ENCODE measurements at places on chromosomes 3 and 15.

DNA sequence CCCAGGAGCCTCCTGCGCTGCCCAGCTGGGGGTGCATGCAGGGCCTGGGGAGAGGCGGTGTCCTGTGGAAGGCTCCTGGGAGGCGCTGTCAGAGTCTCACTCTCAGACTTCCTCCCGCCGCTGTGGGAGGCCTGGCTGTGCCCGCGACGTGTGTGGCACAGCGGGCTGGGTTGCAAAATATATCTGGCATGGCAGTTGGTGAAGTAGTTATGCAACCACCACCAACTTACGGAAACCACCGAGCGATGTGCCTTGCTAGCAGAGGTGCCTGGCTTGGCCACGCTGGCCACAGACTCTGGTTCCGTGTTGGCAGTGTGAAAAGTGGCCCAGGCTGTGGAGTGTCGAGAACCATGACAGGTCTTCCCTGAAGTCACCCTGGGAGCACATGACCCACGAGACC is 30.6 kb upstream of the GATA2 start:
- no peak for DNase-seq

- DNase-seq: no peak
Observed at GRCh38 chr15:60003243-60004008, 685 bp upstream of the FOXB1 start.

- no peak for DNase-seq
Observed at GRCh38 chr3:8629151-8630021, 15.2 kb downstream of the SSUH2 start.

DNA sequence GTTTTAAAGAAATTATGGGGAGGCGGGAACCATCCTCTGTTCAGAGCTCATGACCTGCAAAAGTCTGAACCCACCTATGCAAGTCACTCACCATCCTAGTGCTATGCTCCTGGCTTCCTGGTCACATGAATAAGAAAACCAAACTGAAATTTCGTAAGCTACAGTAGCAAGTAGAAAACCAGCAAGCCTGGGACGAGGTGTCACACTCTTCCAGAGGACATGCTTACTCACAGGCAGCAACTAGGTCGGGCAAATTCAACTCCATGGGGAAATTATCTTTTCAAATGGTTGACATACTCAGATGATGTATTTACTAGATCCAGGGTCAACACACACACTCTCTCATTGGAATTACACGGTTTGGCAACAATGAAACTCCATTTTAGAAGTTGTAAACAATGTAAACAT is 31.3 kb downstream of the LDHAL6B start:
- DNase-seq: no peak

DNA sequence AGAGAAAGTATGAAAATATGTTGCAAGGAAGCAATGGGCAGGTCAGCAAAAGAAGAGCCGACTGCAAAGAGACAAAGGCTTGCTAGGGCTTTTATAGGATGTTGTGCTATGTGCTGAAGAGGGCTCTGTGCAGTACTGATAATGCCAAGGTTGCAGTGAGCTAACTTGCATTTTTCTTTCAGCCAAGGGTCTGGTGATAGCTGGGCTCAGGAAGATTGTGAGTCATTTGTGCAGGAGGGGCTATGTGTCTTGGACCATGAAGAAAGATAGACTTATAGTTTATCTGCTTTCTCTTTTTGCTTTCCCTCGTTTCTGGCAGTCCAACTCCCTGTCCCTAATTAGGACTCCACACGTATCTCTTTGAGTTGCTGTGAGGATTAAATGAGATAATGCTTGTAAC is 64.5 kb upstream of the LRIG1 start:
- DNase-seq: no peak

DNA sequence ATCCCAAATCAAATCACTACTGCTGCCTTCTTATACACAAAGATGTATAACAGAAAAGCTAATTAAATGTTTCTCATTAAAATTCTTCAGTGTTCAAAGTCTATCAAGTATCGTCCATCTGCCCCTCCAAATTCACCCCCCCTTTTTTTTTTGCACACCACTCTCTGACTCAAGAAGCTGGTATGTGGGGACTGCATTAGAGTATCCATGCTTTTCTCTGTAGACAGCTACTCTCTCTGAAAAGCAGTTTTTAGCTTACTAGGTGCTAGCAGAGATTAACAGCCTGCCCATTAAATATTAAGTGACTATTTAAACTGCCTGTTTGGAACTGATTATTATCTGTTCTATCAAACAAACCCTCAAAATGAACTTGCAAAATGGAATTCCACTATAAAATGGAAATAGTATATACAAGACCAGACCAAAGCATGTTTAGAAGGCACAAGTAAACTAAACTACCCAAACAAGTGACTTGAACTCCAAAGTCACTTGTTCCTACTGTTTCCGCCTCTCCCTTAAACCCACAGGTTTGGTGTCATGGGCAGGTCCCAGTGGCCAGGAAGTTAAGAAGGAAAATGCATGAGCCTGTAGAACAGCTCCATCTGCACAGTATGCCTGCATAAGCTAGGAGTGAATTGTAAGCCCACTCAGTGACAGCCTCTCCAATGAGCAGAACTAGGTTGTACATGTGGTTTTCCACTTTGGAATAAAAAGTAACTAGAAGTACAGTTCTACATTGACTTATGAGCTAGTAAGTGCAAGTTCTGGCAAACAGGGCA is 32.5 kb downstream of the GBE1 start:
- no peak for DNase-seq

DNA sequence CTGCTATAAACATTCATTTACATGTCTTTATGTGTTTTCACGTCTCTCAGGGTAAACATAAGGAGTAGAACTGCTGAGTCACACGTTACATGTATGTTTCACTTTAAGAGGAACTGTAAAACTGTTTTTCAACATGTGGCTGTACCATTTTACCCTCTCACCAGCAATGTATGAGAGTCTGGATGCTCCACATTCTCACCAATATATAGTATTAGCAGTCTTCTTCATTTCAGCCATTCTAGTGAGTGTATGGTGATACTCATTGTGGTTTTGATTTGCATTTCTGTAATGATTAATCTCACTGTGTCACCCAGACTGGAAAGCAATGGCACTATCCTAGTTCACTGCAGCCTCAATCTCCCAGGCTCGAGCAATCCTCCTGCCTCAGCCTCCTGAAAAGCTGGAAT is 37.1 kb downstream of the PHC3 start:
- peak; percentile 86 for DNase-seq

DNA sequence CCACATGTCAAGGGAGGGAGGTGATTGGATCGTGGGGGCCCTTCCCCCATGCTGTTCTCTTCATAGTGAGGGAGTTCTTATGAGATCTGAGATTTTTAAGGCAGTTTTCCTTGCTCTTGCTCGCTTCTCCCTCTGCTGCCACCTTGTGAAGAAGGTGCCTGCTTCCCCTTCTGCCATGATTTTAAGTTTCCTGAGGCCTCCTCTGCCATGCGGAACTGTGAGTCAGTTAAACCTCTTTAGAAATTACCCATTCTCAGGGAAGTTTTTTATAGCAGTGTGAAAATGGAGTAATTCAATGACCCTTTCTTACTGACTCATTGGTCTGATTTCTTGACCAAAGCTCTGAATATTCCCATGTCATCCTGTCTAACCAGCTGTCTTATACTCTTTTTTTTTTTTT is 484.4 kb upstream of the TPRG1 start:
- DNase-seq: no peak

GRCh38 chr3:115141033-115141757 is 5.9 kb downstream of the ZBTB20 start:
- no peak for DNase-seq

- DNase-seq: no peak
Observed at GRCh38 chr15:100199711-100200286, 142.0 kb downstream of the ADAMTS17 start.

DNA sequence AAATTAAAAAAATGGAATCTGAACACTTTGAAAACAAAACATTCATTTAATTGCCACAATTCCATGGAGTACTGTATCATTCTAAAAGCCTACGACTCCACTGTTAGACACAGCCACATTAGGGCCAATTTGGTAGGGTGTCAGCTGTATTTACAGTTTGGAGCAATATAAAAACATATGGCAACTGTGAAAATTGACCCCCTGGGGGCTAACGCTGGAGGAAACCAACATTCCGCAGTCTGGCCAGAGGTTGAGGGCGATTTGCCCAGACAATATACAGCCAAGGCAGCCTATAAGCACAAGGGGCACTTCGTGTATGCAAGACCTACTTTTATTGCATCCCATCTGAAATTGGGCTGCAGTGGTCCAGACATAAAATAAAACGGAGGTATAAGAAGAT is 476.5 kb upstream of the WNT5A start:
- no peak for DNase-seq

DNA sequence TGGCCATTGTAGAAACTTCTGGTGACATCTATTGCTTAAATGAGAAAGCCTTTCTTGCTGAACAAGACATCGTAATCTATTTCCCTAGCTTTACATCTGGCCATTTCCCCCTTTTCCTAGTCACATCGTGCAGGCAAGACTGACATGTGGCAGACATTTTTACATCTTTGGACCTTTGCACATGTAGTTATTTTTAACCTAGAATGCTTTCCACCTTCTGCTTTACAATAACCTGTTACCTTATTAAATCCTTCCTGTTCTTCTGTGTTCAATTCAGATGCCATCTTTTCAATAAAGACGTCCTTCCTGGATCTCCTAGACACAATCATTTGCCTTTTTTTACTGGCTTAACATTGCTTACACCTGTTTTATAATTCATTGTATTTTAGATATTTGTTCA is 343.3 kb downstream of the DIPK2A start:
- no peak for DNase-seq

DNA sequence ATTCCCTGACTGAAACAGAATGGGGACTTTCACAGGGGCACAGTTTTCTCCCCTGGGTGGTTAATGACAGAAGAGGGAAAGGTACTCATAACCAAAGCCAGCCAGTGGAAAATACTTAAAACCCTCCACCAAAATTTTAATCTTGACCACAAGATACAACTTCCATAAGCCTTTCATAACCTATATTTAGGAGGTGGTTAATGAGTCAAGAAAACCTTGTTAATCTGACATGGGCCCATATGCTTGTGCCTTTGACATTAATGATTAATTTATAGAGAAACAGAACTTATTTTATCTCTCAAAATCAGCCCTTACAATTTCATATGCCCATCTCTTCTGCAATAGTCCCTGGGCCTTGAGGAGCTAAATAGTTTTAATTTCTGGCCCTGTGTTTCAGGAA is 31.2 kb downstream of the IQCF6 start:
- no peak for DNase-seq

DNA sequence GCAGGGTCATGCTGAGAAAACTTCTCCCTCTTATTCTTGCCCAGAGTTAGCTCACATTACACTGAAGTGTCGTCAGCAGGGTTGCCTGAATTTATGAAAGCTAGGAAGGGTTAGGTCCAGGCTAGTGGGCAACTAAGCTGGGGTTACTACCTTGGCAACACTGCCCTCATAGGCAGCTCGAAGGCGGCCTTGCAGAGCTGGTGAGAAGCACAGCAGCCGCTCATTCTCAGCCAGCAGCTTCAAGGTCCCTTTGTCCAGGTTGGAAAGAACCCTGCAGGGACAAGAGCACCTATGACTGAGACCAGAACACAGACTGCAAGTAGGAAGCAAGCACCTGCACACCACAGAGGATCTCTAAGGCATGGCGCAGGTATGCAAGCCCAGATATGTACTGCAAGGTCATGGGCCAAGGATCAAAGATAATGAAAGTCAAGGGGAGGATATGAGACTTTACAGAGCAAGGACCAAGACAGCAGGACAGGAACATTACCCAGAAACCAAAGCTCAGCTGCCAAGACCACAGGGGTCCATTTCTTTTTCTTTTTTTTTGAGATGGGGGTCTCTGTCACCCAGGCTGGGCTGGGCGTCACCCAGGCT is 2.8 kb downstream of the CDAN1 start:
- DNase-seq: no peak

DNA sequence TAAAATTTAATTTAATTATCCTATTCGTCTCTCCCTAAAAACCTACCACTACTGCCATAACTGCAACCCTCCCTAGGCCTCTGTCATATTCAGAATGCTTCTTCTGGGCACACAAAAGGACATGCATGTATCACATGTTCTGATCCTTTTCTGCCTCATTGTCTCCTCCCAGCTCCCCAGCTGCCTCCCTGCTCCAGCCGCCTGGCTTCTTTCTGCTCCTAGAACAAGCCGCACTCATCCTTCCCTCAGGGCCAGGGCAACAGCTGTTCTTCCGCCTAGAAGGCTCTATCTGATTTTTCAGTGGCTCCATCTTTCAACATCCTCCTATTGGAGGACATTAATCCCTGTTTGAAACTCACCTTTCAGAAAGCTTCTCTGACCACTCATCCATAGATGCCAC is 38.6 kb downstream of the TMED3 start:
- DNase-seq: no peak

DNA sequence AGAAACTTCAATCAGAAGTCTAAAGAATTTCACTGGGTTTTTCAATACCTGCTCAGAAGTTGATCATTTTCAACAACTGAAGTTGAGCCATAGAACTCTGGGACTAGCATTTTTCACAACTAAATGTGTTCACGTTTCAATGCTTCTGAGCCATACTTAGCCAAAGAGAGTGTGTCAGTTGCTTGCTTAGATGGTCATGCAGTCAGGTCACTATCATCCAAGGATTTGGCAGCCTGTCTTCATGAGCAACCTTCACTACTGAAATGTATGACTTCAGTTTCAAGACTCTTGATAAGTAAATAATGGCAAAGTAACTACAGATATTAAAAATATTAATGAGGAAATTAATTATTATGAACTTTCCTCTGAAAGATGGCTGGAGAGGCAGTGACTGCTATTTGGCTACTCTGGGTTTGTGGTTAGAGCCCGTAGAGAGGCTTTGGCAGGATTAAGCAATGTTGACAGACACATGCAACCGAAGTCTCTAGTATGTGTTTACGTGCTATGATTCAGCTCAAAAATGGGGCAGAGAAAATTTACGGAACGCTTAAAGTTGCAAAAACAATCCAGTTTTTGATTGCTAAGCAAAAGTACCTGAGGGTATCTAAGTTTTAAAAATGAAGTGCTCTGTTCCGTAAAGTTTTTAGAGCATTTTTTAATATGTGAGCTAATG is 133.8 kb downstream of the GMNC start:
- DNase-seq: no peak

DNA sequence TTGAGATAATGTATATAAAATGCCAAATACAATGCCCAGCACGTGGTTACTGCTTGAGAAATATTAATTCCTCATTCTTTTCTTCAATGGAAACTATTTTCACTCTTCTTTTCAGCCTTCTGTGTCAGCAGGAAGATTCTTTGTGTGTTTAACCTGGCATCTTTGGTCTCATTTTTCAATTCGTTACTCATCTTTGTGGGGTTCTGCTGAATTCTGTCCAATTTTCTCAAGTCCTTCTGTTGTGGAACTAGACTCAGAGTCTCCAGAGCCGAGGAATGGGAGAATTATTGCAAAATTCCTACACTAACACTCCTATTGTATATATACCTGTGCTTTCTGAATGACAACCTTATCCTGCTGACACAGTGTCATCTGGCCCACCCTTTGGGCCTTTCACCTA is 96.8 kb upstream of the RGMA start:
- DNase-seq: no peak

DNA sequence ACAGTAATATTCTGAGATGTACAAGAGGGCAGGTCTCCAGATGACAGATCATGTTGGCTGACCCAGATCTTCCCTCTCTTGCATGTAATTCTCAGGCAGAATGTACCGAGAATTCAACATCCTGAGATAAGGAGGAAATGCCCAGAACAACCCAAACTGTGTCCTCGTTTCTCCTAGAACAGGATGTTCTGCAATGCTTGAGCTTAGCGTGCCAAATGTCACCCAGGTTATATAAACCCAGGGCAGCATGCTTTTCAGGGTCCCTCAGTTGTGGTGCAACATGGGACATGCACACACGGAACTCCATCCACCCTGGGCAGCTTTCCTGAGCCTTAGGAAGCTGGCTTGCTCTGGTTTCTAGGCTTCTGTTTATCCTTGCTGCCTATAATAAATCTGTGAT is 102.1 kb upstream of the CMC1 start:
- DNase-seq: no peak

Measured in NCI-H526 treated with DMSO at 0.1 percent for 48 hours (cell line).